ENCODE measurements at places on chromosomes 3 and 15.

DNA sequence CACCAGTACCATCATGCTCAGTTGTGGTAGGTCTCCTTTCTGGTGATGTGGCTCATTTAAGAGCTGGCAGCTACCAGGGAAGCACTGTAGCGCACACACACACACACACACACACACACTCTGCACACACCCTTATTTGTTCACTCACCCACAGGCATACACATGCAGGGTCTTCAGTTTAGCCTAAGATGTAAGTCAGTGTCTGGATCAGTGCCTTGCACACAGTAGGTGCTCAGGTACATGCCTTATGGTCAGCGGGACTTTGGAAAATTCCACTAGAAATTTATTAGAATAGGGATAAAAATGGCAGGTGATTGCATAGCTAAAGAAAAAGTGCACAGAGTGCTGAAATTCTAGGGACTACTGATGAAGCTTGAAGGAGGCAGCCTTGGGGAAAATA, 23.6 kb downstream of the XYLB start:
- no peak for DNase-seq

GRCh38 chr15:90851114-90851513, 17.3 kb upstream of the FURIN start:
- peak; percentile 42 for DNase-seq

- DNase-seq = no peak
Observed at GRCh38 chr3:74003734-74004133, 379.0 kb upstream of the PDZRN3 start.

DNA sequence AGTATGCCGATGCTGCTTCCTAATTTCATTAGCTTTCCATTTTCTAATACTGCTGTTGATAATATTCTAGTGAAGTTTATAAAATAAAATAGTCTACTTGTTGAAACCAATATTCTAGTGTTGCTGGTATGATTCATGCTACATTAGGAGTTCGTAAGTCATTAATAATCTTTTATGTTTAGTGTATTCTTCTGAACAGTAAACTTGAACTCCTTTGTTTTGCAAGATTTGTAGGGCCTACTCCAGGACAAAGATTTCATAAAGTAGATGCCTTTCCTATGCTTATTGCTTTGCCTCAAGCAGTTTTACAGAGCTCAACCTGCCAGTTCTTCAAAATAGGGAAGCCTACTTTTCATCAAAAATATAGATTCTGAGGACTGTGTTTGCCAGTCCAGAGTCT, 111.5 kb downstream of the RSRC1 start:
- DNase-seq = no peak

- DNase-seq = no peak
Observed at GRCh38 chr15:66278671-66279070, 14.7 kb upstream of the DIS3L start.

DNA sequence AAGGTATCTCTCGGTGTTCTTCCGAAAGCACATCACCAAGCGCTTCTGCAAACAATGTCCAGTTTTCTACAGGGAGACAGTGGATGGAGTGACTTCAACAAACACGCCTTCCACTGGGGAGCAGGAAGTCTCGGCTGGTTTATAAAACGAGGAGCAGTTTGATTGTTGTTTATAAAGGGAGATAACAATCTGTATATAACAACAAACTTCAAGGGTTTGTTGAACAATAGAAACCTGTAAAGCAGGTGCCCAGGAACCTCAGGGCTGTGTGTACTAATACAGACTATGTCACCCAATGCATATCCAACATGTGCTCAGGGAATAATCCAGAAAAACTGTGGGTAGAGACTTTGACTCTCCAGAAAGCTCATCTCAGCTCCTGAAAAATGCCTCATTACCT, 4.6 kb downstream of the CCR2 start:
- no peak for DNase-seq

GRCh38 chr15:98604983-98605382, 43.4 kb upstream of the IGF1R start:
- DNase-seq = no peak

GRCh38 chr3:192816351-192816750, 89.0 kb upstream of the FGF12 start:
- DNase-seq = no peak

DNA sequence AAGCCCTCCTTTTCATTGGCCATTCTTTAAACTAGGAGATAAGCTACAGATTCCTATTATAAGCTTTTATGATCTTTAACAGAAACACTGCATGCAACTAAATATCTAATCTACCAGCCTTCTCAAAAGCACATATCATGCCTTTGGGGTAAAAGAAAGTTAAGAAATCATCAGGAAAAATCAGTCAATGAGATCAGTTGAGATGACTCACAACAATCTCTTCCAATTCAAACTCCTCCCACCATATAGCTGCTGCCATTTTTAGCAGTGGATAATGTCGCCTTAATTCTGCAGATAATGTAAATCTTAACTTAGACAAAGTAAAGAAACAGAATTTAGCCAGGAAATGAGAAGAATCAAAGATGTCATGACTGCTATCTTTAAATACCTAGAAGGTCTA, 135.2 kb upstream of the BCL6 start:
- DNase-seq = no peak

- DNase-seq = no peak
Observed at GRCh38 chr3:95626107-95626506, 1188.3 kb upstream of the EPHA6 start.

DNA sequence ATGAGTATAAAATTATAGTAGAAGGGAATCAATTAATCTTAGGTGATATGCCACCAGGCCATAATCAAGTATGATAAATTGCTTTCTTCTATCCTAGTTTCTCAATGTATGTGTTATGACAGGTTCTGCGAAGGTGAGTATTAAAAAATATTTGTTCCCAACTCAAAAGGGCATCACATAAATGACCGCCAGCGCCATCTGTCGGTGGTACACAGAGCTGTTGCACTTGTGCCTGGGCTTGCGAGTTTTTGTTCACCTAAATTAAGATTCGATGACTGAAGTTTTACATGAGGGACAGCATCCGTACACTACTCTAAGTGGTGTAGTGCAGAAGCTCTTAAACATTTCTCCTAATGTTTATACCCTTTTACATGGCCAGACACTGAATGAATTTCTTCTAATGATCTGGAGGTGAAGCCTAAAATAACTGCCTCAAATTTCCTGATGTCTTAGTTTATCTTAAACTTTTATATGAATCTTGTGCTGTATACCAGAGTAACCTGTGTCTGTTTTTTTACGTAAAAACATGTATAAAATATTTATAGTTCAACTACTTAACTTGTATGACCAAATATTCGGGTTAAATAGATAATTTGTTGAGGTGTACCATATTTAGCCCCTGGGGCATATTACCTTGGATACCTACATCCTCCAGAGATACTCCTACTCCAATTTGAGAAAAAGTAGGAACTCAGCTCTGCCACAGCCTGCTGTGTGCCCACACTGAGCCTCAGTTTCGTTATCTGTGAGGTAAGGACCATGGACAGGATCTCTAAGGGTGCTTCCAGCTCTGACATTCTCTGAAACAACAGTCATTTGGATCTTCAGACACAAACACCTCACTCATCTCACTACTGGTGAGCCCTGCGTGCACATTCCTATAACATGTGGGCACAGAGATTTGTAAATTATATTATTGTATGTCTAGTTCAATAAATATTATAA, 365.6 kb downstream of the MAGI1 start:
- DNase-seq = no peak

DNA sequence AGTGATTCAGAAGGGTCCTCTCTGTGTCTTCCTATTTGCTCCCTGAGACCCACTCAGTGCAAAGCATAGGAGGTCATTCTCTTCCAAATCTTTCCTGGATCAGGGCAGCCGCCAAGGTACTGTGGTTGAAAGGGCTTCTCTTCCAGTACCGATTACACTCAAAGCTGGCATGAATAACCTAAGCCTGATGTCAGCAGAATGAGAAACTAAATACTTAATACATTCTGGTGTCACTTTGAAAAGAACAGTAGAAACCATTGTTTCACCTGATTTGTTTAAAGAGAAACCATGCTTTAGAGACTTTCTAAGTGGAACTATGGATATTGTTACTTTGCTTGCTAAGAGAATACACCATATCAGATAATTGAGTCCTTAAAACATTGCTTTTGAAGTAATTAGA, 50.2 kb downstream of the PDHB start:
- DNase-seq = no peak

GRCh38 chr3:31848911-31849310, 132.2 kb downstream of the OSBPL10 start:
- no peak for DNase-seq

- no peak for DNase-seq
Observed at GRCh38 chr3:100245136-100245535, 15.7 kb upstream of the TBC1D23 start.

- DNase-seq = no peak
Observed at GRCh38 chr15:49023354-49023753, 22.9 kb downstream of the SECISBP2L start.

DNA sequence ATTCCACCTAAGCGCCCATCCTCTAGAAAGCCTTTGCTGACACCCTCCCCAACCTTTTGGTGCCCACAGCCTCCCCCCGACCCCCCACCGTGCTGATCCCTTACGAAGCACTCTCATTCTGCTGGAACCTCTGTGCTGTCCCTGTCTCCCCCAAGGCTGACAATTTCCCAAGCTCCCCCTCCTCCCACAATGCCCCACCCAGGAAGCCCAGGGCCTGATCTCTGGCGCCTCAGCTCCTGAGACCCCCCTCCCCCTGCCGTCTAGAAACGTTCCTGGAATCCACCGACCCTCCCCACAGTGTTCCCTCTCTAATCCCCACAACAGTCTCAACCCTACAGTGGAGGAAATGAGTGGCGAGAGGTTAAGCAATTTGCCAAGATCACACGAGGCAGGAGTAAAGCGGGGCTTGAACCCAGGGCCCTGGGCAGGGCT, 18.3 kb downstream of the MYL3 start:
- no peak for DNase-seq

Data from activated CD4-positive, alpha-beta T cell treated with anti-CD3 and anti-CD28 coated beads for 4 hours (primary cell).